ENCODE measurements at places on chromosomes 2 and 18. TPM values are rescaled to one million over a fixed set of nuclear protein-coding genes. Genes with fewer than 3 reads are reported as not detected.

The RAB11FIP5 gene
- total RNA-seq = 51.0 TPM

The ALKAL2 gene
- not detected for total RNA-seq

The IAH1 gene
- 54.5 TPM for total RNA-seq

The C18orf32 gene
- 13.2 TPM for total RNA-seq

The IKZF2 gene
- 1.1 TPM for total RNA-seq

The ABCG8 gene
- not detected for total RNA-seq

The PTGR3 gene
- total RNA-seq = 8.3 TPM

The CHRNA1 gene
- 0.66 TPM for total RNA-seq

The C2orf15 gene
- total RNA-seq = not detected
